Stimulated activated CD4-positive, alpha-beta T cell treated with anti-CD3 and anti-CD28 coated beads, Interleukin-1b, Interleukin-23, amount 100 ng/mL, for 1 hour (primary cell): ENCODE measurements at places on chromosomes 4 and X.

GRCh38 chr4:110663738-110664444 is 41.0 kb upstream of the PITX2 start:
- no peak for DNase-seq

GRCh38 chr4:159366966-159367780 is 264.3 kb downstream of the RAPGEF2 start:
- DNase-seq = no peak

- no peak for DNase-seq
Measured at GRCh38 chrX:101785142-101785541, 125.5 kb upstream of the ARMCX2 start.

DNA sequence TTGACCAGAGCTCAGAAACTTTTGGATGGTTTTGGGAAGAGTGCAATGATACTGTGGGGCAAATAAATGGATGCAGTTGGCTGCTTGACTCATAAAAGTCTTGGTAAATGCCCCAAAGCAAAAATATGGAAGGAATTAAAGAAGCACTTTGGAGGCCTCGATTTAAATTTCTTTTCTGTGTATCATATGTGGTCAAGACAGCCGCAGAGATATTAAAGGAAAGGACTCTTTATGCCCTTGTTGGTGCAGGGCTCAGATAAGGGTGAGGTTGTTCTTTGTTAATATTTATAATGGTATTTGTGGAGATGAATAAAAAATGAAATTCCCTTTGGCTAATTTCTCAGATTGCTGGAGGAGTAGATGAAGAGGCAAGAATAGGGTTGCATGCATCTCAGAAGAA is 90.2 kb downstream of the NHS start:
- no peak for DNase-seq

DNA sequence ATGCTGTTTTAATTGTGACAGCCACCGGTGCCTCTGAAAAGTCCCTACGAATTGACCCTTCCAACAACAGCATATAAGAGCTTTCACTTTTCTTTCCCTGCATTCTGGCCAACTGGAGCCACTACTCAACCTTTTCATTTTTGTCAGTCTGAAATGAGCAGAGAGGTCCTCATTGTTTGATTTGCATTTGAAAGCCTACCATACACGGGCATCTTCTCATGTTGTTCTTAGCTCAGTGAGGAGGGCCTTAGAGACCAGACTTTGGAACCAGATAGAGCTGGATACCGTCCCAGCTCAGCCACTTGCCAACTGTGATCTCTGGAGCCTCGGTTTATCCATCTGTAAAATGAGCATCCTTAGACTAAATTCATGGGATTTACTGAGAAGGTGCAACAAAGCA is 16.9 kb upstream of the TMSB4X start:
- DNase-seq = no peak

DNA sequence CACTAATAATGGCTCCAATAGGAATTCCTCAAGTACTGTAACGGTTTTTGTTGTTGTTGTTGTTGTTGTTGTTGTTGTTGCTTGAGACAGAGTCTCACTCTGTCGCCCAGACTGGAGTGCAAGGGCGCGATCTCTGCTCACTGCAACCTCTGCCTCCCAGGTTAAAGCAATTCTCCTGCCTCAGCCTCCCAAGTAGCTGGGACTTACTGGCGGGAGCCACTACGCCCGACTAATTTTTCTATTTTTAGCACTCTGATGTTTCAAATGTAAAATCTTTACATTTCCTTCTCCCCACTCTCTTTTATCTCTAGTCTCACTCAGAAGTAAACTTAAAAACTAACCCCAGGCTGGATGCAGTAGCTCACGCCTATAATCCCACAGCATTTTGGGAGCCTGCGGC is 8.0 kb downstream of the ANKRD17 start:
- no peak for DNase-seq

- no peak for DNase-seq
Measured at GRCh38 chr4:10171055-10171454, 54.5 kb upstream of the WDR1 start.

- no peak for DNase-seq
Measured at GRCh38 chr4:24243641-24244040, 340.7 kb downstream of the DHX15 start.

DNA sequence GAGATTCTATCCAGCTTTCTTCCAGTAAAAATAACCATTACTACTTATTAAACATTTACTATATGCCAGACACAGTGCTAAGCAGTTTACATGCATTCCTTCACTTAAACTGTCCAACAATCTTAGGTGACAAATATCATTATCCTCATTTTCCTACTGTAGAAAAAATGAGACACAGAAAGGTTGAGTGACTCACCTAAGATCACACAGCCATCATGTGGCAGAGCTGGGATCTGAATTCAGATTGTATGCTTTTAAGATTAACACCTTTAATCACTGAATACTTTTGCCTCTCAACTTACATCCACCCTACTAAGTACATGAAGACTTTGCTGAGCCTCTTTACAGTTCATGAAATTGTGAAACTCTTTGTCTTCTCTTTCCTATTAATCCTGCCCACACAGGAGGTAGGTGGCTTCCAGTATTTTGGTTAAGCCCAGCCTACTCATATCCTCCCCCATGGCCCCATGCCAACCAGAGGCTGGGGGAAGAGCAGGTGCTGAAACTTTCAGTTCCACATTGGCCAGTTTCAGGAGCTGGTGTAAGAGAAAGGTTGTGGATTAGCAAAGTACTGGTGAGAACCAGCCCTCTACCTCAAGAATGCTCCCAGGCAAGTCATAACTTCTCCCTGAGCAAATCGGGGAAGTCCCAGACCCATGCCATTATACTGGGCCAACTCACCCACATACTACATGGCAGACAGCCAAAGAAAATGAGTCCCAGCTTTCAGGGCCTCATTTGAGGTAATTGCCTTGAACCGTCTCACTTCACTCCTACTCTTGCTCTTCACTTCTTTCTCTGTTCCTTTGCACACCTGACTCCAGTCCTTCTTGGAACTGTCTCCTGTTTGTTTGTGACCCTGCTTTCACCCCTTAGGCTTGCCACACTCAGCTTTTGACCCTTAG is 211.1 kb downstream of the GUCY2F start:
- no peak for DNase-seq

DNA sequence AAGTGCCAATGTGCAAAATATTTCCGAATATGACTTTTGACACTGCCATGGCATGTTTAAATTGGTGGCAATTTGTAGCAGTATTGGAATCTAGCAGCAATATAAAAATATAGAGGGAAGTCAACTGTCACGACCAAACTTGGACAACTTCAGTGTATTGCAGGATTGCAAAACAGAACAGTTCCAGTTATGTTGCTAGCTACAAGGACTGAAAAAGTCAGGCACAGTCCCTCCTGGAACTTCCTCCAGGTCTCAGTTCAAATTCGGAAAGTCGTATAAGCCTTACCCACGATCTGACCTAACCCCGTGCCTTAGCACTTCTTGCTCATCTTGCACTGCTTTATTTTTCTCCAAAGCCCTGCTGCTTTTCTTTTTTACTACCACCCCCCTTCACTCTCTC is 390.0 kb upstream of the GALNT7 start:
- DNase-seq = no peak

- no peak for DNase-seq
Measured at GRCh38 chrX:70168238-70169188, 8.8 kb upstream of the DGAT2L6 start.

DNA sequence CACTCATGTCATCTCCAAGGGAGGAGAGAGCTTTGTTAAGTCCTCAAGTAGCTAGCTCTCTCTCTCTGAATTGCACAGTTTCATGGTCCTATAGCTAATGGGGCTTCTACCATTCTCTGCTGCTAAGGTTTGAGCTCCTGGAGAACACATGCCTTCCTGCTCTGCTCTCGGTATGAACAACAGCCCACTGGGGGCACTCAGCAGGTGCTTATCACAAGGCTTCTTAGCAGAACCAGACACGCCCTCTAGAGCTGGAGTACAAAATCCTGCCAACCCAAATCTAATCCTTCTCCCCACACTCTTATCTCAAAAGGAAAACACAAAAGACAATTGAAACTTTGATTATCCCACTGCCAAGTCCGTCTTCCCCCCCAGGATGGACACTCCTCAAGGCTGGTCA is 176.5 kb downstream of the HS3ST1 start:
- no peak for DNase-seq

- DNase-seq = no peak
Measured at GRCh38 chr4:169900241-169900845, 125.9 kb downstream of the MFAP3L start.

- DNase-seq = no peak
Measured at GRCh38 chr4:187027272-187027671, 303.6 kb upstream of the FAT1 start.

DNA sequence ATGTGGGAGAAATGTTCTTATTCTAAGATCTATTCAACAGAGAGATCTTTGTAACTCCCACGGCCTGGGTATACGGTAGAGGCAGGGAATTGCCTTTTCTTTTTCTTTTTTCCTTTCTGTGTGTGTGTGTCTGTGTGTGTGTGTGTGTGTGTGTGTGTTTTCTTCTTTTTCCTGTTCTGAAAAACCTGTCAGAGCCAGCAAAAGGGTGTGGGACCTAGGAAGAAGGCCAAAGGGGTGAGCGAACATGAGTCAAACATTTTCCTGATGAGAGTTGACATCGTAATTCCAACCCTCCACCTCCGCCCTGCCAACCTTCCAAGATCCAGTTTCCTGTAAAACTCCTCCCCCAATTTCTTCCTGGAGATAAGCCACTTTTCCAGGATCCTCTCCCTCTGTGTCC is 2.8 kb upstream of the CHIC2 start:
- no peak for DNase-seq

DNA sequence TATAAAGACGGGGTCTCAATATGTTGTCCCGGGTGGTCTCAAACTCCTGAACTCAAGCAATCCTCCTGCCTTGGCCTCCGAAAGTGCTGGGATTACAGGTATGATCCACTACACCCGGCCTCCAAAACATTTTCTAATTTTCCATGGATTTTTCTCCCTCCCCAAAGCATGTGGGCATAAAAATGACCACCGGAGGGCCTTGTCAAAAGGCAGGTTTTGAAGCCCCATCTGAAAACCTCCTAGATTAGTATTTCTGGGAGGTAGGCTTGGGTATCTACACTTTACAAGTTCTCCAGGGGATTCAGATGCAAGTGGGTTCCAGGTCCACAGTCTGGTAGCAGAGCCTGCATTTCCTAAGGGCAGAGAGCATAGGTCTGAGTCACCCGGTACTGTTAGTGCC is 1.4 kb upstream of the GPR173 start:
- DNase-seq = no peak

GRCh38 chr4:67883458-67883857 is 344 bp downstream of the TMPRSS11D start:
- no peak for DNase-seq

DNA sequence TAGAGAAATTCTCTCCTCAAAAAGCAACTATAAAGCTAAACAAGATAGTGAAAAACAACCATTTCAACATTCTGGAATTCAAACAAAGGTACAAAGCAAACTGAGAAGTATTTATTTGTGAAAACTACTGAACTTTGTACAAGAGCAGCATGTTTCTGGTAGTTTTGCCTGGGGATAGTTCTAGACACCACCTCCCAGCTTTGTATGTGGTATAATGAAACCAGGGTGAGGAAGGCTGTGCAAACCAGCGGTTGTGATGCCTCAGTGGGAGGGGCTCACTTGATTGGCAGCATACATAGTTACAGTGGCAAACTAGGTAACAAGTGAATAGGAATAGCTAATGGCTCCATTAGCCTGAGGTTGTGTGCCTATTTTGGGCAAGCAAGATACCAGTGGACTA is 18.6 kb upstream of the FRMD7 start:
- DNase-seq = no peak

DNA sequence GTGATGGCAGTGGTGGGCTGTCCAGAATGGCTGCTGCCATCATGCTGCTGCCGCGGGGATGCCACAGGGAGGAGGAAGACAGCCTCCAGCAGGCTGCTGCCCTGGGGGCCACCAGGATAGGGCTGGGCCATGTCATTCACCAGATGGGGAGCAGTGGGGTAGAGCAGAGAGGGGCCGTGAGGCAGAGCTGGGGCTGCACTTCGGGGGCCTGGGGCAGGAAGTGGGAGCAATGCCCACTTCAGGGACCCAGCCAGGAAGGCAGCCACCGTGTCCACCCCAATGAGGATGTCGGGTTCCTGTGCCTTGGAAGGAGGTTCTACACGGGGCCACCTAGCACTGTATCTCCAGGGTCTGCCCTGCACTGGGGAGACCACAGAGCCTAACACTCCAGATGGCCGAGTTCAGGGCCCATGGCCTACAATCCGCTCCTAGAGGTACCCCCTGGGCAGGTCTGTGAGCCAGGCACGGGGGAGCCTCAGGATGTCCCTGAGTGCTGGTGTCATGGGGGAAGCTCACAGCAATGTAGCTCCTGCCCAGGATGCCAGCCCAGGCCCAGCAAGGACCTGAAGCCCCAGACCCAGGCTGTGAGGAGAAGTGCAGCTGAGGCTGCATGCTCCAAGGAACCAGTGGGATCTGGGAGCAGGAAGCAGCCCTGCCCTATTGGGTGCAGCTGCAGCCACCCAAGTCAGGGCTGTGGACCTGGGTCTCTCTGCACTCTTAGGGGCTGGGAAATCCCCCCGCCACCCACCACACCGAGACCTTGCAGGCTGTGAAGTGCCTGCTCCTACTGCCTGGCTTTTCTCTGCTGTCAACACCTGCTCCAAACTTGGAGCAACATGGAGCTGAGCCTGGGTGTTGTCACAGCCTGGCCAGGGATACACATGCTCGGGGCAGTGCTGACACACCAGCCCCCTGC is 140.3 kb downstream of the PDHA2 start:
- no peak for DNase-seq

DNA sequence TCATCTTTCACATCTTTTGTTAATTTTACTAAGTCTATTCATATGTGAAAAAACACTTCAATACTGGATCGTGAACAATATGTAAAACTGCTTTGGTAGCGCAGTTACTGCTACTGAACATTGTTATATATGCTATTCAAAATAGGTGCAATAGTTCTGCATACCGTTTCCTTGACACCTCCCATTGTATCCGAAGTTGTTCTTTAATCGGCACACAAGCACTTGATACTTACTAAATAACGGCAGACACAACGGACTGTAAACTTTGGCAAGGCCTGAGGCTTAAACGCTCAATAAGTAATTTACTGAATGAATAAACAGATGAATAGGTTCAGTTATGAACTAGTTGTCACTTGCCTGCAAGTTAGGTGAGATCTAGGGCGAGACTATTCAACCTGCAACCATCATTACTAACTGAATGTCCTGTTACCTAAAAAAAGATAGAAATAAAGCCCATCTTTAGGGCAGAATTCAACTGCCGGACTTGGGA is 620 bp downstream of the ANAPC10 start:
- no peak for DNase-seq

DNA sequence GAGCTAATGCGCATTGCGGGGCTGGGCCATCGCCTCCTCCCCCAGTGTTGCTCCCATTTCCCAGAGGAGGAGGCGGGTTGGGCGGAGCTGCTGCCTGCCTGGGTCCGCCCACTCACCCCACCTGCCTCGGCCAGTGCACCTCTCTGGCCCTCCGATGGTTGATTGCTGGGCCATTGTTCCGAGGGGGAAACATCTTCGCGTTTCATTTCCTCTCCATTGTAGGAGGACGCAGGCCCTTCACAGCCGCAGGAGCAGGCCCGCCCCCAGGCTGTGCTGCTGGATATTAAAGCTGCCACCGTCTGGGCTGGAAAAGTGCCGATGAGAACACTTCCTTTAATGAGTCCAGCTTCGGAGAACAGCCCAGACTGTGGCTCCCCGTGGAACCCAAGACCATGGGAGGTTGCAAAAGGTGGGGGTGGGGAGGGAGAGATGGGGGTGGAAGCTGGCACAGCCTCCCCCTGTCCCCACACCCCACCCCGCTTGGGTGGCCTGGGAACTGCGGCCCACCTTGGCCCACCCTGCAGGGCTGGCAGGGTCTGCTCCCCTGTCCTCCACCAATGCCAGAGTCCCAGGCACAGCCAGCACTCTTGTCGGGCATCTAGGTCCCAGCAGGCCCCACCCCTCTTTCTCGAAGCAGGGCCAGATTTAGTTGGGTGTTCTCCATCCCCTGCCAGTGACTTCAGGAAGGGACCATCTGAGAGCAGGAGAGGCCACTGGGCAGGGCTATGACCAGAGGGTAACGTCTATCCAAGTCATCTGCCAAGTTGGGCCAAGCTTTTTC is 96.6 kb downstream of the ADRA2C start:
- no peak for DNase-seq
